Liver (tissue), 10 donors: ENCODE measurements at places on chromosomes 7 and 10. TPM values are rescaled to one million over a fixed set of nuclear protein-coding genes. Genes with fewer than 3 reads are reported as not detected.

GCK gene
- total RNA-seq = 0.09 TPM

- no peak for DNase-seq
Observed at GRCh38 chr10:131277969-131278368, 33.6 kb downstream of the TCERG1L start.

- DNase-seq = no peak
Observed at GRCh38 chr7:35723011-35723410, 28.1 kb upstream of the HERPUD2 start.

DYNC1I1 gene
- total RNA-seq = 0.28 TPM

HPSE2 gene
- total RNA-seq = 0.05 TPM

DNA sequence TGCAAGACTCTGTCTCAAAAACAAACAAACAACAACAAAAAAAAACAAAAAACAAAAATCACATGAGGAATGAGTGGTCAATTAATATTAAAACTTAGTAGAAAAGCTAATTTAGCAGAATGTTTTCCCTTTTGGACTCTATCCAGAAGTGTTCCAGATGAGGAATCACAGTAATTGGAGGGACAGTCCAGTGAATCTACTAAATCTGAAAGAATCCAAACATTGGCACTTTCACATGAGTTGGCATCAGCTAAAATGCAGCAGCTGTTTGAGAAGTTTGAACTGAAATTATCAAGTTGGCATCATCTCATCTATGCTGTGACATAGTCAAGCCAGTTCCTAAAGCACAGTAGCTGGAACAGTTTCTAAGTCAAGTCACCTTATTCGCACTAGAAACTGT is 367.8 kb downstream of the PPP1R3A start:
- no peak for DNase-seq

GRCh38 chr7:146966274-146966673 is 849.7 kb downstream of the CNTNAP2 start:
- DNase-seq = no peak

DNA sequence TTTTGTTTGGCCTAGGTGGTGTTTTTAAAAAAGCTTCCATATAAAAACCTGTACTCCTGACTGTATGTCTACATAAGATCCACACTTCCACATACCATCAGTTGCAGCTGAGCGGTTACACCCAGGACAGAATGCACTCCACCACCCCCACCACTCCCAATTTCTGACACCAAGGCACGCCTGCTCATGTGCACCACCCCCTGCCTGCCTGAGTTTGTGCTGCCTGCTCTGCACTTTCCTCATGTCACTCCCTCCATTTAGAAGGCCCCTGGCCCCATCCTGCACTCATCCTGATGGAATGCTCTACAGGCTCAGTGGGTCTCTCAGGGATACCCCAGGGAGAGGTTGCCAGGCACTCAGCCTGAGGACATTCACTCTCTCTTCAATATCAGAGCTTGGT is 6.5 kb downstream of the VPS41 start:
- DNase-seq = no peak

- no peak for DNase-seq
Observed at GRCh38 chr10:14555807-14556206, 218.9 kb downstream of the FAM107B start.

TCAF1 gene
- total RNA-seq = 75.1 TPM

DNA sequence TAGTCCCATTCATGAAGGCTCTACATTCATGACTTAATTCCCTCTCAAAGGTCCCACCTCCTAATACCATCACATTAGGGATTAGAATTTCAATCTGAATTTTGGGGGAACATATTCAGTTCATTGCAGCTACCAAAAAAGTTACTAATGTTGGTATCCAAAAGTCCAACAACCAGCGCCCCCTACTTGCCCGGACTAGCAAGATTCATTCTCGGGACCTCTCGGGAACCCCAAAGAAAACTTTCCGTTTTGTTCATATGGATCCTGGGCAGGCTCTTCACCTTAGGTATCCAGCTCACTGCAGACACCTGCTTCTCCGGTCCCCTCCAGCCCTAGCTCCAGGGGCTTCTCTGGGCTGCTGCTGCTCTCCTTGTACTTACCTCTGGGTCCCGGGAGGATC is 8.9 kb upstream of the GRK5 start:
- DNase-seq = no peak

RFC2 gene
- total RNA-seq = 23.8 TPM
